ENCODE measurements at places on chromosomes 11 and 22. TPM values are rescaled to one million over a fixed set of nuclear protein-coding genes. Genes with fewer than 3 reads are reported as not detected.

- H3K36me3 ChIP-seq: no peaks in the 10 kb centered on the region
- H3K4me3 ChIP-seq: no peak overlapping the region
- peaks cover 4% of the 10 kb centered on the region for H3K27me3 ChIP-seq
- peak overlapping the region; percentile 1 for H3K27ac ChIP-seq
These were observed 115.0 kb downstream of the SLC1A2 start for GRCh38 chr11:35304386-35304775.

GRCh38 chr22:40621309-40622151, 15.0 kb downstream of the MRTFA start:
- no peak overlapping the region for H3K27ac ChIP-seq
- no peak for DNase-seq

DNA sequence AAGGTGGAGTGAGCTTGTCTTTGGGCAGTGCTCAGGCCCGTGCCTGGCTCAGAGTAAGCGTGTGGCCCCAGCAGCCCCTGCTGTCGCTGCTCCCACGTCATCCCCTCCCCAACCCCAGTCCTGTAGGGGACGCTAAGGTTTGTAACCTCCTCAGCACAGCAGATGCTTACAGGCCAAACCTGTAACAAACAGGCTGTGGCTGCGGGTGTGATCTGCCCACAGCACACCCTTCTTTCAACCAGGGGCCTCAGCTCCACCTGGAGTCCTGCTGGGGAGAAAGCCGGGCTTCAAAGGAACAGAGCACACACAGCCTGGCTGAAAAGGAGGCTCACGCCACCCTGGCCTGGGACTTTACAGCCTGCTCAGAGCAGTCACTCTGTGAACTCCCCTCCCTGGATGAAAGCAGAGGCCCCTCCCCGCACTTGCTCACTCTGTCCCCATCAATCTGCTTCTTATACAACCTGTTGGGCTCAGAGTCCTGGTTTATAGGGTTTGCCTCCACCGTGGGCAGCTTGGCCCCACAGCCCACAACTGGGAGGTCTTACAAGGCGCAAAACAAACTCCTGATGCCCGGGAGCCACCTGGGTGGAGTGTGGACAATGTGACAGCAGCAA, 54.3 kb downstream of the SCUBE1 start:
- no peaks in the 10 kb centered on the region for H3K4me1 ChIP-seq
- H3K36me3 ChIP-seq: no peaks in the 10 kb centered on the region
- H3K27me3 ChIP-seq: no peaks in the 10 kb centered on the region
- H3K27ac ChIP-seq: no peak overlapping the region
- no peak for DNase-seq

The BAIAP2L2 gene
- 1.3 TPM for total RNA-seq

- peaks cover 5% of the 10 kb centered on the region for H3K36me3 ChIP-seq
- peaks cover 21% of the 10 kb centered on the region for H3K27me3 ChIP-seq
- H3K4me3 ChIP-seq: no peak overlapping the region
- no peak overlapping the region for H3K27ac ChIP-seq
These were observed 85.1 kb downstream of the ARHGAP8 start for GRCh38 chr22:44837481-44837880.

GRCh38 chr11:6607190-6607795, 3.7 kb downstream of the ILK start:
- peaks cover 18% of the 10 kb centered on the region for H3K36me3 ChIP-seq
- H3K4me3 ChIP-seq: no peak overlapping the region
- peaks cover 38% of the 10 kb centered on the region for H3K4me1 ChIP-seq

DNA sequence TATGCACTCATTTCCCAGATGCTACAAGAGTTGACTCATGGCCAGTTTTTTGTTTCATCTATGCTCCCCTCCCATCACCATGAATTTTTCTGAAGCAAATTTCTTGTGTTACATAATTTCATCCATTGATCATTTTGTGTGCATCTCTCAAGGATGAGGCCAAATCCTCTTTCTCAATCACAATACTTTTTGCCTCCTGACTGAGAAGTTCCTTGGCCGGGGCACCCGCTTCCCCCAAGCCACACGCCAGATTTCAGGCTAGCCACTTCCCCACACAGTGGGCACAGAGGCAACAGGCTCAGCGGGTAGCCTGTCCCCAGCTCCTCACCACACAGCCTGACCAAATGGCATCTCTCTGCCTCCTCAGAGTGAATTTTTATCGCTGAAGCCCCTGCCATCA, 9.8 kb upstream of the DSCAML1 start:
- H3K4me3 ChIP-seq: no peak overlapping the region
- peaks cover 13% of the 10 kb centered on the region for H3K4me1 ChIP-seq
- no peak overlapping the region for H3K27ac ChIP-seq
- H3K36me3 ChIP-seq: no peaks in the 10 kb centered on the region

DNA sequence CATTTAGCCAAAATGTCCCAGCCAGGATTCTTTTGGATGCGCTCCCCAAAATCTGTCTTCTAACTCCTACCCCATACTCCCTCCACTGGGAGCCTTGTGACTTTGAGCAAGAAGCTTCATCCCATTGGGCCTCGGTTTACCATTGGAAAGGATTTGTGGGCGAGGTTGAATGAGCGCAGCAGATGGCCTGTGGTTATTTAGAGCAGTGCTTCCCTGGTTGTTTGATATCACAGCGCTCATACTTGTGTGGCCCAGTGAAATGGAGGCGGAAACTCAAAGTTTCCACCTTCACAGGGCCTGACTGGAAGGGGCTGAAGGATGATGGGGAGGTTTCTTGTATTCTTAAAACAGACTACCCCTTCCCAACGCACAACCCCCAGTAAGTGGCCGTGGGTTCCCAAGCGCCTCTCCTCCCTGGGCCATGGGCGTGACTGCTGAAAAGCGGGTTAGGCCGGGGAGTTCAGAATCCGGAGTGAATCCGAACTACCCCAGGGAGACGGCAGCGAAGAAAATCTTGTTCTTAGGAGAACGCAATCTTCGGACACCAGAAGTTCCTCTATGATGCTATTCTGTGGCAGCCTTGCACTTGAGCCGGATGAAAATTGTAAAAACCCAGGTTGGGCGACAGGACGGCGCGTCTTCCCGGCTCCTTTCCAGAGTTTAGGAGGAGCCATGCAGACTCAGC, 1.2 kb upstream of the ATF4 start:
- peak; percentile 28 for DNase-seq
- peak overlapping the region; percentile 90 for H3K4me3 ChIP-seq
- H3K27ac ChIP-seq: peak overlapping the region; percentile 96
- peaks cover 31% of the 10 kb centered on the region for H3K36me3 ChIP-seq
- H3K4me1 ChIP-seq: peaks cover 59% of the 10 kb centered on the region

DNA sequence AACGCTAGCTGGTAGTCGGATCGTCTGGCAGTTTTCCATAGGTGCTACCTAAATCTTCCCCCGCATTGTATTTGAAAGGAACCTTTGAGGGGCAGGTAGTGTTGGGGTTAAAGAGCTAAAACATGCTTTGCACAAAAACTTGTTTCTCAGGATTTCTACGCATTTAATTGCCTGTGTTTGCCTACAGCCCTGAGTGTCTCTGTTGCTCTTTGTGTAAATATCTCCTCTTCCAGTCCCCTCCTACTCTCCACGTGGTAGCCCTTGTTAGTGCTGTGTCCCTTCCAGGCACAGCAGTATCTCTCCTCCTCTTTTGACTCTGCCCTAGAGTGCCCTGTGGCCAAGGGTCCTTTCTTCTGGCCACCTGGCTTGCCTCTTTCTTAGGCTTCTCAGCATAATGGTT, 81.7 kb downstream of the BARX2 start:
- H3K4me1 ChIP-seq: no peaks in the 10 kb centered on the region
- no peak for DNase-seq
- H3K4me3 ChIP-seq: no peak overlapping the region
- no peaks in the 10 kb centered on the region for H3K36me3 ChIP-seq
- no peak overlapping the region for H3K27ac ChIP-seq

The MN1 gene
- 0.14 TPM for total RNA-seq

DNA sequence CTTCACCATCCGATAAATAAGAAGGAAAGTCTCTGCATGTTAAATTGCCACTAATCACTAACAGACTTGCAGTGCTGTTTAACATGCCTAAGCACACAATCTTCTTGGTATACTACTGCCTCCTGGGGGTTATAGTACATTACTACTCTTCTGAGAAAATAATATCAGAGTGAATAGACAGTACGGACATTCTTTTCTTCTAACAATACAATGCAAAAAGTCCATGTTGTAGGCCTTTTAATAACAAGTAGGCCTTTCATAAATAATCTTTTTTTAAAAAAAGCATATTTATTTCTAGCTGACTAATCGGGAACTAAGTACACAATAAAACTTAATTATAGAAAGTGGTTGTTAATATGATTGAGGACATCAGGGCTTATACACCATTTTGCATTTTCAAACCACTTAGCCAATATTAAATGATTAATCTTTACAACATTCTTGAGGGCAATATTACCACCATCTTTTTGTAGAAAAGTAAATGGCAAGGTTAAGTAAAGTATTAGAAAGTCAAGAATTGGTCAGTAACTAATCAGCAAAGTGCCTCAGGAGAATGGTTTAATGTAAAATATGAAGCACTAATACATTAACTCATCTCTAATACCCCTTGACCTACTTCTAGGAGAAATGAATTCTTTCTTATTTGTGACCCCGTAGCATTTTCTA, 84.7 kb downstream of the TTC28 start:
- H3K4me3 ChIP-seq: no peak overlapping the region
- no peak for DNase-seq
- peaks cover 5% of the 10 kb centered on the region for H3K27me3 ChIP-seq
- H3K36me3 ChIP-seq: no peaks in the 10 kb centered on the region
- H3K4me1 ChIP-seq: no peaks in the 10 kb centered on the region

DNA sequence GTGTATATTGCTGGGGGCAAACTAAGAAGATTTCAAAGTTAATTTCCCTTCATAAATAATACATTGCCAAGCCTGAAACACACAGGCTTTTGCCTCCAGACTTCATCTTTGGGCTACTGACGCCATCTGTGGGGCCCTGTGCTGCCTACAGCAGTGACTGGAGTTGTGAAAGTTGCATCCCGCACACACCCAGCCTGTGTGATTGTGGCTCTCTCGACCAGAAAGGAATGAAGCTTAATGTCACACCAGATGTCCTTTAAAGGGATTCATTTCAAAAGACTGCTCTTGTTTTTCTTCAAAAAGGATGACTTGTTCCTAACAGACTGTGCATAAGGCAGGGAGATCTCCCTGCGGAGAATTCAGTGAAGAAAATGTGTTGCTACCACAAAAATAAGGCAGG, 210.5 kb downstream of the FAM181B start:
- H3K4me3 ChIP-seq: no peak overlapping the region
- no peak overlapping the region for H3K27ac ChIP-seq
- H3K4me1 ChIP-seq: no peaks in the 10 kb centered on the region
- H3K27me3 ChIP-seq: no peaks in the 10 kb centered on the region
- no peaks in the 10 kb centered on the region for H3K36me3 ChIP-seq
- DNase-seq: no peak

The RCOR2 gene
- 0.39 TPM for total RNA-seq

The MADD gene
- 68.6 TPM for total RNA-seq

DNA sequence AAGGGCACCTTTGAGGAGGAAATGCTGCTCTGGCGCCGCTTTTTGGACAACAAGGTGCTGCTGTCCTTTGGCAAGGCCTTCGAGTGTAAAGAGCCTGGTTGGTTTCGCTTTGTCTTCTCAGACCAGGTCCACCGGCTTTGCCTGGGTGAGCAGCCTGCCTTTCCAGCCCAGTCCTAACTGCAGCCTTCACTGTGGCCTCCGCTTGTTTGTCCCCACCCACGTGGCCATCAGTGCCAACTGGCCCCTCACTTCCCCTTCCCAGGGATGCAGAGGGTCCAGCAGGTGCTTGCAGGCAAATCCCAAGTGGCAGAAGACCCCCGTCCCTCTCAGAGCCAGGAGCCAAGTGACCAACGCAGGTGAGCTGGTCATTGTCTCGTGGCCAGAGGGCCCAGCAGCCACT, 12.0 kb upstream of the EXT2 start:
- H3K36me3 ChIP-seq: peaks cover 4% of the 10 kb centered on the region
- no peaks in the 10 kb centered on the region for H3K4me1 ChIP-seq
- H3K4me3 ChIP-seq: no peak overlapping the region
- no peaks in the 10 kb centered on the region for H3K27me3 ChIP-seq
- no peak overlapping the region for H3K27ac ChIP-seq

- DNase-seq: no peak
- H3K27me3 ChIP-seq: no peaks in the 10 kb centered on the region
- no peaks in the 10 kb centered on the region for H3K4me1 ChIP-seq
- peaks cover 31% of the 10 kb centered on the region for H3K36me3 ChIP-seq
These were observed 25.0 kb downstream of the METTL15 start for GRCh38 chr11:28133146-28133545.

DNA sequence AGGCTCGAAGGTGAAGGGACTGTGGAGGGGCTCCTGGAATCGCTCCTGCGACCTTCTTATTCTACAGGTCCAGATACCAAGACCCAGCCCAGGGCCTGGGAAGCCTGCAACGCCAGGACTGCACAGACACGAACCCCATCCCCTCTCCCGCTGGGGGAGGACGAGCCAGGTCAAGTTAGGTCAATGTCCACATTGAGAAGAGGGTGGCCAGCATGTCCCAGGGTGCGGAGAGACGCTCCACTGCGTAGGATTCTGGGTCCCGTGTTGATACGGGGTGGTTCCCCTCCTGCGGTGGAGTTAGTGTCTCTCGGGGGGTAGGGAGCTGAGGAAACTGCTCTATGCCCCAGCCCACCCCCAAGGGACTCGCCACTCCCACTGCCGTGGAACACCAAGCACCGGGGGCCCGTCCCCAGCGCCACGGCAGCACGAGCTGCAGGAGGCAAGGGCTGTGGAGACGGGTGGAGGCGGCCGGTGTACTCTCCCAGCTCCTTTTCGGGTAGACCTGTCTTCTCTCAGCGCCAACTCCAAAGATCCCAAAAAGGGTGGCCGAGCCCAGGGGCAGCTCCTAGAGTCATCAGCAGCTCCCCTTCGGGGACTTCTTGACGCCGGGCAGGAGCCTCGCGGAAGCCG, 1.6 kb downstream of the GSC2 start:
- no peak overlapping the region for H3K27ac ChIP-seq
- H3K4me1 ChIP-seq: peaks cover 23% of the 10 kb centered on the region
- peaks cover 9% of the 10 kb centered on the region for H3K36me3 ChIP-seq
- H3K27me3 ChIP-seq: peaks cover 48% of the 10 kb centered on the region

The LARGE1 gene
- total RNA-seq: 0.82 TPM

The ADM gene
- 4.6 TPM for total RNA-seq

GRCh38 chr11:65438257-65439151, 15.9 kb downstream of the NEAT1 start:
- H3K36me3 ChIP-seq: peaks cover 78% of the 10 kb centered on the region
- peak overlapping the region; percentile 97 for H3K27ac ChIP-seq
- peaks cover 88% of the 10 kb centered on the region for H3K4me1 ChIP-seq
- DNase-seq: no peak
- peak overlapping the region; percentile 48 for H3K4me3 ChIP-seq

DNA sequence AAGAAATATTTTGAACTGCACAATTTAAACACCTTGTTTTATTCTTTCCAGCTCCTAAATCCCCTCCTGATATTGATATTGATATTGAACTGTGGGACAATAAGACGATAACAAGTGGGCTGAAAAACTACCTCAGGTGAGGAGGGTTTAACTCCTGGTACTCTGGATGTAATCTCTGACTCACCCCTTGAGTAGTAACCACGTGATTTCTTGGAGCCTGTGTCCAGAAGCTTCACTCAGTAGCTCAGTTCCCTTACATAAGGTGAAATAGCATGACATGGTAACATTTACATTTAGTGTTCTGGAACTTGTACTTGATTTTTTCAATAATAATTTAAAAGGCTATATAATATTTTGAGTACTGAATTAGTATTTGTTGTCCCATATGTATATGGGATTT, 168.0 kb downstream of the PGR start:
- no peak overlapping the region for H3K4me3 ChIP-seq
- no peaks in the 10 kb centered on the region for H3K27me3 ChIP-seq
- DNase-seq: no peak

GRCh38 chr11:77999446-78000030, 5.1 kb upstream of the INTS4 start:
- H3K27ac ChIP-seq: no peak overlapping the region
- no peak for DNase-seq
- no peak overlapping the region for H3K4me3 ChIP-seq
- H3K36me3 ChIP-seq: no peaks in the 10 kb centered on the region
- H3K4me1 ChIP-seq: peaks cover 17% of the 10 kb centered on the region

Measured in activated T-cell treated with anti-CD3 and anti-CD28 coated beads, Interleukin-2, amount 50 U/mL, for 72 hours (primary cell).